ENCODE measurements at places on chromosomes 13 and 19. TPM values are rescaled to one million over a fixed set of nuclear protein-coding genes. Genes with fewer than 3 reads are reported as not detected.
A peak's percentile ranks its signal among the peaks of the same experiment; 100 is the strongest.

GRCh38 chr13:98267080-98267912 lies 90.2 kb upstream of the RNF113B start:
- peak; percentile 55 for DNase-seq

GRCh38 chr19:7331446-7331845 lies 17.3 kb upstream of the ARHGEF18 start:
- DNase-seq: no peak

The TMEM238 gene
- 2.1 TPM for total RNA-seq

The ASPDH gene
- total RNA-seq: not detected

- DNase-seq: no peak
These were observed 22.2 kb downstream of the NFIX start for GRCh38 chr19:13017306-13018034.

- DNase-seq: peak; percentile 82
These were observed 39.4 kb downstream of the RFX2 start for GRCh38 chr19:6070720-6071485.

DNA sequence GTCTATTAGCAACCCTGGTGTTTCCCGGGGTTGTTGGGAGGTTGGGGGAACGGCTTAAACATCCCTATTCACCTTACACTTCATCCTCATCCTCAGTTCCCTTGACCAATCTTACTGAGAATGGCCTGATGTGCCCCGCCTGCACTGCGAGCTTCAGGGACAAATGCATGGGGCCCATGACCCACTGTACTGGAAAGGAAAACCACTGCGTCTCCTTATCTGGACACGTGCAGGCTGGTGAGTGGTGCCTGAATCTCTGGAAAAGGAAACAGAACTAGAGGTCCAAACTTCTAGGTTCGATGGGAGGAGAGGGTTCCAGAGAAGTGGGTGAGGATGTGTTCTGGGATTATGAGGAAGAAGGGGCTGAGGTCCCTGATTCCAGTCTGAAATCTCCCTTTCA lies 5.9 kb downstream of the PINLYP start:
- DNase-seq: no peak

- no peak for DNase-seq
These were observed 1.3 kb upstream of the PPAN start for GRCh38 chr19:10104665-10105508.

DNA sequence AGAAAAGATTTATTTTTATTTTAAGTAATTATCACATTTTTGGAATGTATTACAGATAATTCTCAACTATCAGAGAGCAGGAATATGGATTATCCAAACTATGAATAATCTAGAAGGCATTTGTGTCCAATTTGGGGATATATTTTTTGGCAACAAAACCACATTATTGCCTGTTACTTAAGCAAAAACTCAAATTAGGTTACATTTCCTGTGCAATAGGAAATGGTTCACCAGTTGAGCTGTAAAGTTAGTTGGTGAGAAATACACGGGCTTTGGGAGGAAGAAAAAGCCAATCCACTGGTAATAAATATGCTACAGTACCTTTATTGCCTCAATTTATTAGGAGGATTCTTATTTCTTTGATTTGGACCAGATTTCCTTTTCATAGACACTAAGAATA lies 1075.2 kb downstream of the PCDH9 start:
- peak; percentile 3 for DNase-seq

DNA sequence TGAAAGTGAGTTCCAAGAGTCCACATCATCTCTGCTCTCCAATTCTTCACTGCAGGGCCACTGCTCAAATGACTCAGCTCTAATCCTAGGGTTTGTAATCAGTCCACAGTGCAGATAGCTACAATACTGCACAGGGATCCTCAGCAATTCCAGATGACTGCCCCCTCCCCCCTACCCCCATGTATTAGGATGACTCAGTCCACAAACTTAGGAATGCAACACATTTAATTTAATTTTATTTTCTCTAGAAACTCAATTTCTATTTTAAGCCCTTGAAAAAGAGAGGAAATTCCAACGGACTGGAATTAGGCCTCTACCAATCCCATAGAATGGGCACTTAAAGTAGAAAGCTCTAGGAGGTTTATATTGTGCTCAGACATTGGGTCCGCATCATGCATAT lies 173.8 kb upstream of the SOX21 start:
- peak; percentile 66 for DNase-seq

The SYCN gene
- not detected for total RNA-seq

DNA sequence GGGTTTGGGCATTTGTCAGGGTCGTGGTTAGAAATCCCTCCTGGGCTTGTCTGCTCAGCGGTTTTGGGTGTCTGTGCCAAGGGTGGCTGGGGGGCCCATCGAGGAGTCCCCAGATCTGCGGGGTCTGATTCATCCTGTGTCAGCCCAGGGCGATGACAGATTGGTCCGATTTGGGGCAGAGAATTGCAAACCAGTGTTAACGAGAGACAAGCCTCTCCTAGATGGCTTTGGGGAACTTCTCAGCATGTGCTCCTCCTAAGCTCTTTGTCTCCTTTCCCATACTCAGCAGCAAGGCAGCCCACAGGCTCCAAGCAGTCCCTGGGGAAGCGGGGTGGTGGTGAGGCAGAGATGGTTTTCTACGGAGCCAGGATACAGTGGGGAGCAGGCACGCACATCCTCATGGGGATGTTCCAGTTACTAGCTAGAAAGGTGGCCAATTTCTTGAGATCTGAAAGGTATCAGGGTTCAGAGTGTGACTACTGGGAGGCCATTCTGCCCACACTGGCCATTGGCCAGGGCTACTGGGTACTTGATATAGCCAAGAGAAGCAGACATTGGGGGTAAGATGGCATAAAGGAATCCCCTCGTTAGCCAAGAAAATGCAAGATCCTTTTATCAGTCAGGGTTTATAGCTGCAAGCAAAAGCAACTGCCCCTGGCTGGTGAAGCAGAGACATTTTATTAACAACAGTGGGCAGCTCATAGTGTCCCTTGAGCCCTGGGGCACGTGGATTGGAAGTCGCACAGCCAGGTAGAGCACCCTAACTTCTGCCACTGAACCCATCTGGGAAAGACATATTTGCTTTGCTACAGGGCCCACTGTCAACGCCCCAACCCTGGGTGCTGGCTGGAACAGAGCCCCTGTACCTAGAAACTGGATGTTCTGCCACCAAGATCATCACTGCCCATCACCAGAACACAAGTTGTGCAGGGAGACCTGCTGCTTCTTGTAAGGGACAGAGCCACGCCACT lies 63.6 kb downstream of the RGCC start:
- DNase-seq: peak; percentile 5

DNA sequence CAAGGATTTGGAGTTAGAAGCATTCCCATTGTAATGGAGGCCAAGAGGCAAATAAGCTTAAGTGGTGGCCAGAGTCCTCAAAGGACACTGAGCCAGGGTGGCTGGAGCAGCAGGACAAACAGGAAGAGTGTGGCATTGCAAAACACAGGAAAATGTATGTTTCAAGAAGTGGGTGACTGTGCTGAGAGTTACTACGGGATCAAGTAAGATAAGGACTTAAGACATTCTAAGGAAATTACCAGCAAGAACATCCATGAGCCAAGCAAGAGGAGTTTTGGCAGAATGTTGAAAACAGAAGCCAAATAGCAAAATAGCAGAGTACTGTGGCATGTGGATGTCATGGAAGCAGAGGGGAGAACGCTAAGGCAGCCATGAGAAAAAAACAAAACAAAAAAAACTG lies 104.2 kb downstream of the RAP2A start:
- DNase-seq: no peak

DNA sequence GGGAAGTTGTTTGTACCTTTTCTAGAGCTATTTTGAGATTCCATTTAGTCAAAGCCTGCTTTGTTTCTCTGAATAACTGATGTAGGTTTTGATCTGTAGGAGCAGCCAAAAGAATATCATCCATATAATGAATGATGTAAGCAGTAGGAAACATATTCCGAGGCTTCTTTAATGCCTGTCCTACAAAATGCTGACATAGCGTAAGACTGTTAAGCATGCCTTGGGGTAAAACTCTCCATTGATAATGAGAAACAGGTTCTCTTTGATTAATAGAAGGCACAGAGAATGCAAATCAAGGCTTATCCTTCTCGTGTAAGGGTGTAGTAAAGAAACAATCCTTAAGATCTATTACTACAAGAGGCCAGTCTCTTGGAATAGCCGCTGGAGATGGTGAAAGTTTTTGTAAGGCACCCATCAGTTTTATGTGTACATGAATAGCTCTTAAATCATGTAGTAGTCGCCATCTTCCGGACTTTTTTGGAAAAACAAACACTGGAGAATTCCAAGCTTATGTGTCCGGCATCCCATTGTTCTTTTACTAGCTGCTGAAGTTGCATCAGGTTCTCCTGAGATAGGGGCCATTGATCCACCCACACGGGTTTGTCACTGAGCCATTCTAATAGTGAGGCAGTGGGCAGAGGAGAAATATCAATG lies 13.5 kb downstream of the FPR3 start:
- no peak for DNase-seq

GRCh38 chr13:63124863-63125262 lies 1709.2 kb upstream of the PCDH20 start:
- DNase-seq: peak; percentile 10

GRCh38 chr13:99354371-99354951 lies 47.3 kb upstream of the GPR183 start:
- no peak for DNase-seq

DNA sequence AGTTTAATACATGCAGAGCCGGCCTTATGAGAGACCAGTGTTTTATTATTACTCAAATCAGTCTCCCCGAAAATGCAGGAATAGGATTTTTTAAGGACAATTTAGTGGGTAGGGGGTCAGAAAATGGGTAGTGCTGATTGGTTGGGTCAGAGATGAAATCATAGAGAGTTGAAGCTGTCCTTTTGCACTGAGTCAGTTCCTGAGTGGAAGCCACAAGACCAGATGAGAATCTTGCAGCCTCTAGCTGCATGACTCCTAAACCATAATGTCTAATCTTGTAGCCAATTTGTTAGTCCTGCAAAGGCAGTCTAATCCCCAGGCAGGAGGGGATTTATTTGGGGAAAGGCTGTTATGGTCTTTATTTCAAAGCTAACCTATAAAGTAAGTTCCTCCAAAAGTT lies 1163.9 kb downstream of the DIAPH3 start:
- DNase-seq: peak; percentile 31

The APOC4 gene
- total RNA-seq: not detected

GRCh38 chr19:29364224-29364726 lies 151.3 kb upstream of the UQCRFS1 start:
- no peak for DNase-seq

The RNF6 gene
- total RNA-seq: 41.9 TPM

DNA sequence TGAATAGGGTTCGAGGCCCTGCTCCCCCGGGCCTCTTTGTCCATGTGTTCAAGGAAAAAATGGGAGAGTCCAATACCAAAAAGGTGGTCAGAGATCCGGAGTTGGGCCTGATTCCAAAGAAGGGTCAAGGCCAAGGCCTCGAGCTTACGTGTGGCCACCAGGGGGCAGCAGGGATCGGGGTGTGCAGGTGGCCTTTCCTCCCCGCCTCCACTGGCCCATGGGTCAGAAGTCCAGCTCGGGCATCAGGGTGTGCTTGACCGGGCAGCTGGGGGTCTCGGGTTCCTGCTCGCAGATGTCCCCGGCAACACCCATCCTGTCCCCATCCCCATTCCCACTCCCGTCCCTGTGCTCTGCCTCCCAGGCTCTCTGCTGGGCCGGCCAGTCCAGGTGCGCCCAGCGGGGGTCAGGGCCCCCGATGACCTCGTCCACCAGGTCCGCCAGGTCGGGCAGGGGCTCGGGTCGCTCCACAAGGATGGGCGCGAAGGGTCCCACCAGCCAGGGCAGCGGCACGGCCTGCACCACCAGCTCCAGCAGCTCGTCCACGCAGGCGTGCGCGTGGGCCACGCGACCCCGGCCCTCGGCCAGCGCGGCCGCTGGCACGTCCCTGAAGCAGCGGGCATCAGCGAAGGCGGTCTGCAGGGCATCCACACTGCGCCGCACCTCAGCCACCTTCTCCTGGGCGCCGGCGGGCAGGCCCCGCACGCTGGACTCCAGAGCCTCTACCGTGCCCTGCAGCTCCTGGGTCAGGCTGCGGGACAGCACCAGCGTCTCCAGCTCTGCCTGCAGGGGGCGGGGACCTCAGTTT lies 5.2 kb upstream of the PLIN4 start:
- DNase-seq: no peak

DNA sequence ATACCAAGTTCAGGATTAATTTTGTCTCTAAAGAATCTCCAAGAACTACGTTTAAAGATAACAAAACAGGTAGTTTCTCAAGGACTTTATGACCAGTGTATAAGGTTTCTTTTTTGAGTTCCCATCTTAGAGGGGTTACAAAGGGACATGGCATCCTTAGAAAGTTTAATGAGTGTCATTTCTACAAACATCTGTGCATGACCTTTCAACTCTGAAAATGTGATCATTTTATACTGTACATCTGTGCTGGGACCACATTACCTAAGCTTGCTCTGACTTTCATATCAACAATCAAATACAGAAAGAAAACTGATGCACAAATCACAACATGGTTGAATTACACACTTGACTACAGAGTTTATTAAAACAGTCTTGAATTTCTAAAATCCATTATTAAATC lies 37.1 kb downstream of the KLF12 start:
- DNase-seq: no peak

The ZNF93 gene
- 12.8 TPM for total RNA-seq

The PLPPR3 gene
- total RNA-seq: 29.2 TPM

- no peak for DNase-seq
These were observed 294.5 kb downstream of the SLC7A1 start for GRCh38 chr13:29301027-29301426.

DNA sequence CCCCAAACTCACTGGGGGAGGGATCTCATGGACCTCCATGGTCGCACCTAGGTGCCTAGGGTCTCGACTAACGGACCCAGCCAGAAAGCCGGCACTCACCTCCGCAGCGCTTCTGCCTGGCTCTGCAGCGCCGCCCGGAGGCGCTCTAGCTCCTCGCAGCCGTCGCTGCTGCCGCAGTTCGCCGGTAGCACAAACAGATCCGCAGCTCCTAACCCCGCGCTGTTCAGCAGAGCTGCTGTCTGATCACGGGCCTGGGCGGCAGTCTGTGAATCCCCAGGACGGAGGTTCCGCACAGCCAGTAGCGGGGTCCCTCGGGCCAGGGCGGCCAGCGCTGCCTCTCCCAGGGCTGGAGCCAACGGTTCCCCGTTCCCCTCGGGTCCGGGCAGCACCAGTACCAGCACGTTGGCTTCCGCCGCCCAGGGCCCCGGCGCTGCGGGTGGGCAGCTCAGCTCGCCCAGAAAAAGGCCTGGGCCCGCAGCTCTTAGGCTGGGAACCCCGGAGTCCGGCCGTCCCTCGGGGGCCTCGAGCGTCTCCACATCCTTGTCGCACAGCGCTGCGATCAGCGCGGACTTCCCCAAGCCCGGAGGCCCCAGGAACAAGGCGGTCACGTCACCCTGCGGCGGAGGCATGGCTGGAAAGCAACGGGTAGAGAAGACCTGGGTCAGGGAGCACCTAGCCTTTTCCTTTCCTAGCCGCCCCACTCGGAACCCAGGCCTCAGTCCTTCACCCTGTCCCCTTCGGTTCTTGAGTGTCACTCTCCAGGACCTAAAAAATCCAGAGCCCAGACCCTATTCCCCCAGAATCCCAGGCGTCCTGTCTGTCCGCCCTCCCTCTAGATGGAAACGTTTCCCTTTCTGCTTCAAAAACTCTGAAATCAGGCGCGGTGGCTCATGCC lies 977 bp downstream of the IRGQ start:
- peak; percentile 33 for DNase-seq

DNA sequence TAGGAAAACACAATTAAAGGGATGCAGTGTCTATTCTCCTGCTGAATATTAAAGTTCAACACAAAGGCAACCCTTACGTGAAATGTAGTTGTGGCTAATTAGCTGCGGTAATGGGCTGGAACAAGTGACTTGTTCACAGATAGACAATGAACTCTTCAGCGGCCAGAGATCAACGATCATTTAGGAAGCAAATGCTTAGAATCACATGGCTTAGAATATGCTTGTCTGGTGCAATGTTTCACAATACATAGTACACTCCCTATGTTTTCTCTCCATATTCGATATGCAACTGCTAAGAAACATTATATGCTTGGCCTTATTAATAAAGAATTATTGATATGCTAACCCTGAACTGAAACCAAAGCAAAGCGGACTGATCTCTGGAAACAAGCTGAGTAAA lies 25.7 kb upstream of the MTUS2 start:
- no peak for DNase-seq

The IZUMO4 gene
- total RNA-seq: 5.6 TPM

All from astrocyte (in vitro differentiated cells and primary cell).